Fibroblast of lung (primary cell): ENCODE measurements at places on chromosomes 13 and 19. TPM values are rescaled to one million over a fixed set of nuclear protein-coding genes. Genes with fewer than 3 reads are reported as not detected.
A peak's percentile ranks its signal among the peaks of the same experiment; 100 is the strongest.

Gene CCDC70
- polyA plus RNA-seq = not detected in 2 replicates

Gene COMMD6
- 77.6 and 125 TPM in 2 replicates for polyA plus RNA-seq

Gene ZNF737
- 3.4 and 4.3 TPM in 2 replicates for polyA plus RNA-seq

Gene C19orf33
- polyA plus RNA-seq = not detected in 2 replicates

Gene ADM5
- polyA plus RNA-seq = 0.06 and 0.15 TPM in 2 replicates

Gene CALR3
- 0.10 TPM in 1 of 2 replicates, not detected in the other for polyA plus RNA-seq

Gene CCDC169
- polyA plus RNA-seq = 2.9 and 3.5 TPM in 2 replicates

Gene HIF3A
- 0.12 and 0.99 TPM in 2 replicates for polyA plus RNA-seq

DNA sequence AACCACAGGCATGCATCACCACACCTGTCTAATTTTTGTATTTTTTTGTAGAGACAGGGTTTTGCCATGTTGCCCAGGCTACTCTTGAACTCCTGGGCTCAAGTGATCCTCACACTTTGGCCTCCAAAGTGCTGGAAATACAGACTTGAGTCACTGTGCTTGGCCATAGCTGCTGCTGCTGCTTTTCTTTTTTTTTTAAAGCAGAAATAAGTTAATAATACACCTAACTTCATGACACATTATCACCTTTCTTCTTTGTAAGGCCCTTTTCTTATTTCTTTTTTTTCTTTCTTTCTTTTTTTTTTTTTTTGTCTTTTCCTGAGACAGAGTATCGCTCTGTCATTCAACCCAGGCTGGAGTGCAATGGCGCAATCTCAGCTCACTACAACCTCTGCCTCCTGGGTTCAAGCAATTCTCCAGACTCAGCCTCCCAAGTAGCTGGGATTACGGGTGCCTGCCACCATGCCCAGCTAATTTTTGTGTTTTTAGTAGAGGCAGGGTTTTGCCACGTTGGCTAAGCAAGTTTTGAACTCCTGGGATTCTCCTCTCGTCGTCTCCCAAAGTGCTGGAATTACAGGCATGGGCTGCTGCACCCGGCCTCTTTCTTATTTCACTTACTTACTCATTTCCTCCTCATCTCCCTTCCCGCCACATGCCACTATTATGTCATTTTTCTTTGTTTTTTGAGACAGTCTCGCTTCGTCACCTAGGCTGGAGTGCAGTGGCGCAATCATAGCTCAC is 8.7 kb downstream of the SHKBP1 start:
- DNase-seq = no peak

DNA sequence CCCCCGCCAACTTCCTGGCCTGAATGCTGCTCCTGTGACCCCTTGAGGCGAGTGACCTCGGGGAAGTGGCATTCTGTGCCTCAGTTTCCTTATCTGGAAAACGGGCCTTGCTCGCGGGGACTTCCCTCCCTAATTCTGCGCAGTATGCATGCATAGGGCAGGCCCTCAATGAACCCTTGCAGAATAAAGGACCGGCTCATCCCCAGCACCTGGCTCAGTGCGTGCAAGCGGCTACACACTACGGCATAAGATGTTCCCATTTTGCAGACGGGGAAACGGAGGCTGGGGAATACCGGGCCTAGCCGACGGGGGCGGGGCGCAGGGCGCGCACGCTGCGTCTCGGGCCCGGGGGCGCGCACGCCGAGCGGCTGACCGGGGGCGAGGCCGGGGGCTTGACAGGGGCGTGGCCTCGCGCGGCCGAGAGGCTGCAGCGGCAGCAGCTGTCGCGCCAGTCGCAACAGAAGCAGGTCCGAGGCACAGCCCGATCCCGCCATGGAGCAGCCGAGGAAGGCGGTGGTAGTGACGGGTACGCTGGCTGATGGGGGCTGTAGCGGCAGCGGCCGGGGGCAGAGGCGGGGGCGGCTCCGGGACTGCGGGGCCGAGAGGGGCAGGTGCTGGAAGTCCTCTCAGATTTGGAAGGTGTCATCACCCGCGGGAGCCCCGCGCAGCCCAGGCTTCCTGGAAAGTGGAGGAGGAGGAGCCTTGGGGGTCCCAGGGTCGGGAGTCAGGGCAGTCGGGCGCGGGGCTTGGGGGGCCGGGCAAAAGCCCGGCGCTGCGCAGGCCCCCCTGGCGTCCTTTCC is at the start of gene PGPEP1:
Gene PGPEP1, plus strand, starts transcription at position 409 of the 800 bp plus-strand sequence. Its CDS starts 84 bp downstream, at position 493.
- DNase-seq = peak; percentile 55

- DNase-seq = no peak
These were observed 8.2 kb downstream of the ZSCAN18 start for GRCh38 chr19:58089846-58090245.

GRCh38 chr13:109785141-109785891 is 1.1 kb downstream of the IRS2 start:
- DNase-seq = peak; percentile 72

- no peak for DNase-seq
These were observed 44.0 kb downstream of the MIPEP start for GRCh38 chr13:23845105-23845725.

- no peak for DNase-seq
These were observed 134.6 kb downstream of the KATNAL1 start for GRCh38 chr13:30172593-30173302.

DNA sequence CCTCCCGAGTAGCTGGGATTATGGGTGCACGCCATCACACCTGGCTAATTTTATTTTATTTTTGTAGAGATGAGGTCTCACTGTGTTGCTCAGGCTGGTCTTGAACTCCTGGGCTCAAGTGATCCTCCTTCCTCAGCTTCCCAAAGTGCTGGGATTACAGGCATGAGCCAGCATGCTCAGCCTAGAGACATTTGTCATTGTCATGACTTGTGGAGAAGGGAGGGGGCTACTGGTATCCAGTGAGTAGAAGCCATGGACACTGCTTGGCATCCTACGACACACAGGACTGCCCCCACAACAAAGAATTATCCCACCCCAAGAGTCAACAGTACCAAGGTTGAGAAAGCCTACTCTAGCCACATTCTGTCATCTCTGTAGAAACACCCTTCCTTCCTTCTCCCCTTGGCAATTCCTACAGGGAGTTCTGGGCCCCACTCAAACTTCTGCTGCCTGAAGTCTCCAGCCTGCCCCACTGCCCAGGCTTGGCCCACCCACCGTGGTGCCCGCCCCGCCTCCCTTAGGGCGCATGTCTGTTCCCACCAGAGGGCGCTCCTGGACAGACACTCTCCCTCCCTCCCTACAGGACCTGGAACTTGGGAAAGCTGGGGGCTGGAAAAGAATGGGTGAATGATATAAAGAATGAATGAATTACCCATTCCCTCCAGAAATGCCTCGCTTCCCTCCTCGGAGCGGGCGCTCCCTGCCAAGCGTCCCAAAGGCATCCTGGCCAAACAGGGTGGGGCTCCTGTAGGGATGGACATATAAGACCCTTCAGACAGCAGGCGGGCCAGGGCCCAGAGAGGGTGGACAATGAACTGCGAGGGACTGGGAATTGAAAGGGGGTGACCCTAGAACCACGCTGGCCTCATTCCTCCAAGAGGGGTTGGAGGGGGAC is 5.5 kb upstream of the EMP3 start:
- peak; percentile 65 for DNase-seq

GRCh38 chr13:59398127-59398526 is 765.6 kb downstream of the DIAPH3 start:
- DNase-seq = no peak

GRCh38 chr19:15286688-15287365 is 45.5 kb downstream of the BRD4 start:
- DNase-seq = no peak
